ENCODE measurements at places on chromosomes 3 and 15.

GRCh38 chr3:176941689-176942088, 255.6 kb downstream of the TBL1XR1 start:
- no peak for DNase-seq

DNA sequence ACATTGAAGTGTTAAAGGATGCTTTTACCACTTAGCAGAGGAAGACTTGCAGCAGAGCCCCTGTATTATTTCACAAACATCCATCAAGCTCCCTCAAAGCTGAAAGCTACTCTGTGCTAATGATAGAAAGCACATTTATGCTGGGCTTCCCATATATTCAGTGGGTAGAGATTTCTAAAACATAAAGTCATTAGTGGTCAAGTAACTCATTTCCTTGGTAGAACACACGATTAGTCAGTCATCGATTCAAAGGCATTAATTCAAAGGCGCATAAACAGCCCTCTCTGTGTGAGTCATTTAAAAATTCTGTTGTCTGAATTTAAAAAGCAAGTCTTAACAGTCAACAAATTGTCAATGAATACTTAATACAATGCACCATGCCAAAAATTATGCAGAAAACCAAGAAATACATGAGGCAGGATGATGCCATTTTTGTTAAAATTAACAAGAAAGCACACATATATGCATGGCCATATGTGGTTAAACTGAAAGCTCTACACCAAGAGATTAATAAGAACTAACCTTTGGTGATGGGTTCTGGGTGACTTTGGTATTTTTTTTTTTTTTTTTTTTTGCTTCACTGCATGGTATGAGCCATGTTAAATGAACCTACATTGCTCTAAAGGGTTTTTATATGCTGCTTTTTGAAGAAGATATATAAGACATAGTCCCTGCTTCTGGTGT, 61.7 kb downstream of the LDHAL6B start:
- no peak for DNase-seq

DNA sequence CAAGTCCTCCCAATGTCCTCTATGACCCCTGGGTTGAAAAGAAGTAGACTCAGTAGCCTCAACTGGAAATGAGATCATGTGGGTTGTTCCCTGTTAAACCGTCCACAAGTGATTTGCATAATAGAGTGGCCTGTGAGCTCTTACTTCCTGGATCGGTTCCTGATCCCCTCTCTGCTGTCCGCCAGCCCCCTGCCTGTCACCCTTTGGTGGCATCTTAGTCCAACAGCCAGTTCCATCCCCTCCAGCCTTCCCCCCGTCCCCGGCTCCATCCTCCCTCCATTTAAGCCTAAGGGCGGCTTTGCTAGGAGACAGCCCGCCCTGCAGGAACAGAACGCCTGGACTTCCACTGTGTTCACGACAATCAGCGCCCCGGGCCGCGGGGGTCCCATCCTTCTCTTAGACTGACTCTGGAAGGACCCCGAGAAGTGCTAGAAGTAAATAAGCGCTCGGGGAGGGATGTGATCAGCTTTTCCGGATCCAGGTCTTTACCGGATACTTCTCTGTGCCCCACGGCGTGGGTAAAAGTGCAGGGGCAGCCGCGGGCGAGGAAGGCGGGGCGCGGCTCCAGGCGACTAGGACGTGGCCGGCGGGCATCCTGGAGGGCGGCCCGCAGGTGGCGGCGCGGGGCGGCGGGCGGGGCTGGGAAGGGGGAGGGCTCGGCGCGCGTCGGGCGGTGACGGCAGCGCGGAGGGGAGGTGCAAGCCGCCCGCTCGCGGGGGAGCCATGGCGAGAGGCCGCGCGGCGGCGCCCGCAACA, 51.2 kb upstream of the ULK4 start:
- DNase-seq, result peak; percentile 83

GRCh38 chr3:9118222-9118621, 131.2 kb downstream of the SRGAP3 start:
- DNase-seq, result no peak

GRCh38 chr3:191959876-191960413, 499.0 kb downstream of the PYDC2 start:
- no peak for DNase-seq

DNA sequence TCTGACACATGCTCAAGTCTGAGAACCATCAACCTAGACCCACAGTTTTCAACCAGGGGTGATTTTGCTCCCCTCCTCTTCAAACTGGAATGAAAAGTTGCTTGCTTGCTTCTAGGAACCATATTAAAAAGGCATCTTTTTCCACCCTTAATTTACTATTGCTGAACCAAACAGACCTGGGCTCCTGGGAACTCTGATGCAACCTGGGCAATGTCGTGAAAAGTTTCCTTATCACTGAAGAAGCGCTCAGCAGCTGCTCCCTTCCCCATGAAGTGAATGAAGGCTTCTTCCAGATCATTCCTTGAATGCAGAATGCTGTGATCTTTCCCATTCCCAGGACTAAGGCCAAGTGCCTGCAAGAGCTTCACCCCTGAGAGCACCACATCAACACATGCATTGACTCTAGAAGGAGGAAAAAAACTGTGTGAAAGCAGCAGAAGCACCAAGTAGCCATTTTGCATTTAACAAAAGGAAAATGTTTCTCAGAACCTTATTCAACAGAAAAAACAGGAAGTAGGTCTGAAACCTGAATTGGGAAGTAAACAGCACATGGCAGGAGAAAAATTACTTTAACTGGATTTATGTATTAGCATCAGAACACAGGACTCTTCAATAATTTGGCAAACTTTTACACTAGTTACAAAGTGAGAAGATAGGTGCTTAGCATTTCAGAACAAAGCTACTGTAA, 8.7 kb downstream of the ADPGK start:
- DNase-seq, result no peak

- DNase-seq, result no peak
Measured at GRCh38 chr15:48422401-48422800, 91.2 kb downstream of the DUT start.

- peak; percentile 81 for DNase-seq
Measured at GRCh38 chr3:47824541-47825473, 21.9 kb downstream of the DHX30 start.

GRCh38 chr3:28050120-28050519, 191.3 kb upstream of the CMC1 start:
- no peak for DNase-seq

DNA sequence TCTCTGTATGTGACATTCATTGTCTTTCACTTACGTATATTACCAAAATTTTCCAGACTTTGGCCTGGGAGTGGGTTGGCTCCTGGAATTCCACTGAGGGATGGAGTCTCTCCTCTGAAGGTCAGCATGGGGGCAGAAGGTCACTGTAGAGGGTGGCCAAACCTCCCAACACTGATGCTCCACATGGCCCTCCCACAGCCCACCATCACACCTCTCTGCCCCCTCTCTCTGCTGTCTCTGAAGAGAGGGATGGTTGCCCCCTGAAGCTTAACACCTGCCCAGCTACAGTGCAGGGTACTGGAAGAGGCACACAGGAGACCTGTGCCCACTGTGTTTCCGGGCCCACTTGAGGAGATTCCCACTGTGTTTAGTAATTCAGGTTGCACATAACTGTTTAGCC, 52.2 kb downstream of the CMTM6 start:
- DNase-seq, result peak; percentile 25

GRCh38 chr3:127690823-127691452, 18.2 kb downstream of the ABTB1 start:
- DNase-seq, result no peak

GRCh38 chr3:63912768-63913588, 795 bp upstream of the SCAANT1 start:
- peak; percentile 67 for DNase-seq

DNA sequence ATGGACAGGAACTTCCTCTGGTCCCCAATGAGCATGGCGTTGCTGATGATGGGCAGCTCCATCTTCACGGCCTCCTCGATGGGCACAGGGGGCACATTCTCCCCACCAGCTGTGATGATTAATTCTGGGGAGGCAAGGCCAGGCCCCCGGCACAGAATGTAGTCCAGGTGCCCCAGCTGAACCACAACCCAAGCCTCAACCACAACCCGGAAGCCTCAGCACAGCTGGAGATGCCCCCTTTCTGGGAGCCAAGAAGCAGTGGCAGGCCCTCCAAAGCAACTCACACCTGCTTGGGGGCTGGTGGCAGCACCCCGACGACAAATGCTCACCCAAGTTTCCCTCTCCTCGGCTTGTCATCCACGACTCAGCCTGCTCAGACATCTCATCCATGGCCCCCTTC, 25.2 kb downstream of the IDH3A start:
- DNase-seq, result peak; percentile 70

GRCh38 chr3:187737368-187738070, 7.7 kb downstream of the BCL6 start:
- peak; percentile 56 for DNase-seq

DNA sequence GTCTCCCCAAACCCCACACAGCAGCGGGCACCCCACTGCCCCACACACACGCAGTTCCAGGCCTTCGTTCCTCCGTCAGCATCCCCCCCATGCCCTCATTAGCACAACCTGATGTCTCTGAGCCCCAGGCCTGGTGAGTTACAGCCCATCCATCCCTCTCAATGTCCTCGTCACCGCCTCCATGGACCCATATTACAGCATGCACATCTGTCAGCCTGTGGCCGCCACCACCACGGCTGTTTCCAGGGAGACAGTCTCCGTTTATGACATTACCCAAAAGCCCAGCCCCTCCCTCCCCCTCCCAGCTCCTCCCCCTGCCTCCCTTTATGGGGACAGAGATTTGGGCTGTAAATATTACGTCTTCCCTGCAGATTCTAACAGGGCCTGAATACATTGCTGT, 143.1 kb upstream of the LINGO1 start:
- DNase-seq, result no peak

- no peak for DNase-seq
Measured at GRCh38 chr3:99997293-99997692, 117.0 kb downstream of the FILIP1L start.

- no peak for DNase-seq
Measured at GRCh38 chr3:189457631-189458412, 173.4 kb upstream of the TP63 start.

GRCh38 chr15:53827355-53827754, 67.9 kb upstream of the WDR72 start:
- DNase-seq, result no peak

DNA sequence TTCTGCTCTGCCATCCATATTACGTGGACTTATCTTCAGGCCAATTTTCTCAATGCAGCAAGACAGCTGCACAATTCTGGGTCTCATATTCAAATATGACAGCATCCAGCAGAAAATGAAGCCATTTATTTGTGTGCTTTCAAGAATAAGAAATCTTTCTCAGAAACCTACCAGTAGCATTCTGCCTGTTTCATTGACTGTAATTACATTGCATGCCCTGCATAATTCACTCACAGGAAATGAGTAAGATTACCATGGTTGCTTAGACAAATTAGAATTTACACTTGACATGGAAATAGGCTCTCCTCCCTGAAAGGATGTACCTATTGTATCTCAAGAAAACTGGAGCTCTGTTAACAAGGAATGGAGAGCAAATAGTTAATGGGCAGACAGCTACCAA, 346.6 kb upstream of the DCBLD2 start:
- DNase-seq, result no peak

GRCh38 chr3:160999274-160999673, 105.9 kb downstream of the B3GALNT1 start:
- no peak for DNase-seq

DNA sequence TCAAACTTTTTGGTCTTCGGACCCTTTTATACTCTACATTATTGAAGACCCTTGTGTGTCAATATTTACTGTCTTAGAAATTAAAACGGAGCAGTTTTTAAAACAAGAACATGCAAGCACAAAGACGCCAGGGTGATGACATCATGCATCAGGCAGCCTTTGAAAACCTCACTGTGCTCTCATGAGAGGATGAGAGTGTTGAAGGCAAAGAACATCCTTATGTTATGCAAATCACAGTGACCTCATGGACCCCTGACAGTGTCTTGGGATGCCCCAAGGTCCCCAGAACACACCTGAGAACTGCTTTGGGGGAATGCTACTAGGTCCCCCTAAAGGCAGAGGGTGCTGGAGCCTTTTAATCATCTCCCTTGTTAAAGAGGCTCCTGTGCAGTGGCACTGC, 51.6 kb downstream of the CHDH start:
- DNase-seq, result no peak

GRCh38 chr3:24640330-24640877, 145.8 kb upstream of the THRB start:
- DNase-seq, result no peak

GRCh38 chr3:65732051-65732935, 306.4 kb downstream of the MAGI1 start:
- DNase-seq, result no peak

DNA sequence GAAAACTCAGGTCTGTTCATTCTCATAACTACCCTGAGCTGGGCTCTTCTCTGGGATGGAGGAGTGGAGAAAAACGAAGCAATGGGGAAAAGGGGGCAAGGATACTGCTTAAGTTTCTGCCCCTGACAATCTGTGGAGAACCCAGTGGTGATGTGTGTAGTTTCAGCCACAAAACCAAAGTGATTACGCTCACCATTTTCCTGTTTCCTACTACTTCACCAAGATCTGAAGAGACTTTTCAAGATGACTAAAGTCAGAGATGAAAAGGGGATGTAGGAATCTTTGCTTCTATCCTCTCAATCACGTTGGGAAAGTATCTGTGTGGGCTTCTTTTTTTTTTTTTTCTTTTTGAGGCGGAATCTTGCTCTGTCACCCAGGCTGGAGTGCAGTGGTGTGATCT, 8.3 kb upstream of the UBE2E1 start:
- DNase-seq, result peak; percentile 50

GRCh38 chr3:194890091-194890490, 204.4 kb downstream of the FAM43A start:
- DNase-seq, result no peak

DNA sequence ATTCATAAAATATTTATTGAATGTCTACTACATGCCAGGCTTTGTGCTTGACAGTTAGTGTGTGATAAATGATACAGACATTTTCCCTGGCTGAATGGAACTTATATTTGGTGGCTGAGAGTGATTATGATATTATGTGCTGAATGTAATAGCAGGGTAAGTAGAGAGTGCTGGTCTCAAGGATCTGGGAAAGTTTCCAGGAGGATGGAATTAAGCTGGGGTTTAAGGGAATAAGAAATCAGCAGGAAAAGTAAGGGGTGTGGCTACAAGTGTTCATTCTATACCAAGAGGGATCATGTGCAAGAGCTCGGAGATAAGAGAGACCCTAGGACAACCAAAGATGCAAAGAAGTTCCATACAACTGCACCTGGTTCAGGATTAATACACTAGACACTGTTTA, 500.1 kb upstream of the CFAP20DC start:
- no peak for DNase-seq

DNA sequence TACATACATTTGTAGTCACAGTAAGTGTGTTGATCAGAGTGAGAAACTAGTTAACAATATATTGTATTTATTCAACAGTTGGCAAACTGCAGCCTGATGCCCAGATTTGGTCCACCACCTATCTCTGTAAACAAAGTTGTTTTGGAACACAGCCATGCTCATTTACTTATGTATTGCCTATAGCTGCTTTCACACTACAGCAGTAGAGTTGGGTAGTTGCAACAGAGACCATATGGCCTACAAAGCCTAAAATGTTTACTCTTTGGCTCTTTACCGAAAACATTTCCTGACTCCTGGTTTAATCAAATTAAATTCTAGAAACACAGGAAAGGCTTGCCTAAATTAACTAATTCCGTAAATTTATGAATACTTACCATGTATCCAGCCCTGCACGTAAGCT, 39.4 kb downstream of the CMC1 start:
- no peak for DNase-seq
